ENCODE measurements at places on chromosomes 4 and X.

- no peak for DNase-seq
Measured at GRCh38 chr4:76282941-76283689, 23.4 kb upstream of the STBD1 start.

DNA sequence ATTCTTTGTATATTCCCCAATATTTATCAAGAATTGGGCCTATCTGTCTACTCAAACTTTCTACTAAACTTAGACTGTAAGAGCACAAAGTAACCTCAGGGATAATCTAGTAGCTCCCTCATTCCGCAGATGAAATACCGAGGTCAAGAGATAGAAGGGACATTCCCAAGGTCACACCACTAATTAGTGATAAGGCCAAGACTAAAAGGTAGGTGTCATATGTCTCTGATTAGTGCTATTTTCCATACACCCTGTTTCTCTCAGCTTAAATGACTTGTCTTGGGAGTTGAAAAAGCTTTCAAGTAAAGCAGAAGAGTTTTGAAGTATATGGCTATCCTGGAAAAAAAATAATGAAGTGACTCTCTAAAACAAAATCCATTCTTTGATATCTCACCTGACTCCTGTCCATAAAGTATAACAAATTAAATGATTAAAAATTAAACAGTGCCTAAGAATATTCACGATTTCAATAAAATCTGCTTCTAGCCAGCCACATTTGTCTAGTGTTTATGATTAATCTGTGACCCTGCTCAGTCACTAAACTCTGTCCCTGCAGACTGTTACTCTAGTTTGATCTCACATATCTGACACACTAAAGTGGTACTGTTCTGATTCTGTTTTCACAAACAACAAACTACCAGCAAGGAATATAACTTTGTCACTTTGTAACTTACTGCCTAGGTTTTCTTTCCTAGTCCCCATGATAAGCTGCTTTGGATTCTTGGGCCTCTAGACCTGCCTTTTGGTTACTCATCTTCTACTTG is 10.3 kb downstream of the GPR174 start:
- DNase-seq = no peak

DNA sequence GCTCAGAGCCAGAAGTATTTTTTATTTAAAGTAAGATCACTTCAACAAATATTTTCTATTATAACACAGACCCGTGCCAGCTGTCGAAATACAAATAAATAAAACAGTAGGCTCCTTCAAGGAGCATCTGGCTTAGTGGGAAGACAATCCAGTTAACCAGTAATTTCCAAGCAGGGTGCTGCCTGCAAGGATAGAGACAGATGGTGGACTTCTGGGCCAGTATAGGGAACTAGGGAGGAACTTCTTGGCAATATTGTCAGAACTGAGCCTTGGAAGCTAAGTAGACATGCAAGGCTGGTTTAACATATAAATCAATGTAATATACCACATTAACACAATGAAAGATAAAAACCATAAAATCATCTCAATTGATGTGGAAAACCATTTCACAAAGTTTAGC is 17.0 kb upstream of the MTMR1 start:
- no peak for DNase-seq

- no peak for DNase-seq
Measured at GRCh38 chr4:155679343-155679742, 12.7 kb downstream of the GUCY1A1 start.

- DNase-seq = no peak
Measured at GRCh38 chr4:101136373-101137370, 210.7 kb downstream of the PPP3CA start.

- DNase-seq = no peak
Measured at GRCh38 chr4:73687421-73687820, 52.9 kb upstream of the CXCL8 start.

DNA sequence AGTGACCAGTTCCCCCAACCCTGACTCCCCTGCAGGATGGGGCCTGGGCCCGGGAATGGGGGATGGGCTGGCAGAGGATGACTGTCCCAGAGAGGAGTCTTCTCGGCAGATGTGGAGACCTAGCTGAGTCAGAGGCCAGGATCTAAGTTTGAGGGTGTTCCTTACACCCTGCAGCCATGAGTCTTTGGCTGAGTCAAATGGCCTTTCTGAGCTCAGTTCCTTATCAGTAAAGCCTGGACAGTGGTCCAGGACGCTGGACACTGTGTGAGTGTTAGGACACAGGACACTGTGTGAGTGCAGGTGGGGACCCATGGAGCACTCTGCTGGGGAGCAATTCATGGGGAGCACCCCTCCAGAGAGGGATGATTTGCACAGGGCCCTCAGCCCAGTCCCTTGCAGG is 5.0 kb downstream of the IL9R start:
- DNase-seq = no peak

DNA sequence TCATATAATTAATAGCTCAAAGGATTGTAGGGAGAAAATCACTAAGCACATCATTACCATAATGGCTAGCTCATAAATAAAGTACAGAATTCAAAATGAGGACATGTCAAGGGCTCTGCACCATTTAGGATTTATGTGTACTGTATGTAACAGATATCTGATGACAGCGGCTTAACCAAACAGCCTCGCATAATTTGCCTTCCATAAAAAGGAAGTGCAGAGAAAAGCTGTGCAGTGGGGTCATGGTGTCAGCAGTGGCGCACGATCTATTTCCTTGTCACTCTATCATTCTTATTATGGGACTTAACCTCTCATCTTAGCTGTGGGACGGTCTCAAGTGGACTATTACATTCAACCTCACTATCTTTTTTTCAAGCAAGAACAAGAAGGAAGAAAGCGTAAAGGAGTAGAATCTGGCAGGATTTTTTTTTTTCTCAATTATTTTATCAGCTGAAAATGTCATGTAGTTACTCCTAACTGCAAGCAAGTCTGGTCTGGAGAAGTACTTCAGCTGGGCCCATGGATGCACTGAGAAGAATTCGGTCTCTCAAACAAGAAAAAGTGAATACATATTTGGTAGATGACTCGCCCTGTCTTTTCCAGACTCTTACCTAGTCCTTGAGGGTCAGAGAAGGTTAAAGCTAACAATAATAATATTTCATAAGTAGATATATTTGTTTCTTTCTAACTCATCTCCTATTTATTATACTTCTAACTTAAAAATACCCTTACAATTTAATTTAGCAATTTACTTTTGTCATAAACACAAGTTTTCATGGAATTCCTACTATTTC is 94.6 kb downstream of the COX18 start:
- no peak for DNase-seq

- DNase-seq = no peak
Measured at GRCh38 chrX:123749643-123750042, 16.8 kb upstream of the THOC2 start.

- no peak for DNase-seq
Measured at GRCh38 chr4:76192236-76192635, 21.4 kb downstream of the SCARB2 start.

- no peak for DNase-seq
Measured at GRCh38 chr4:1174941-1175634, 2.7 kb upstream of the SPON2 start.

- no peak for DNase-seq
Measured at GRCh38 chr4:68865760-68866159, 50.0 kb downstream of the UGT2B10 start.

DNA sequence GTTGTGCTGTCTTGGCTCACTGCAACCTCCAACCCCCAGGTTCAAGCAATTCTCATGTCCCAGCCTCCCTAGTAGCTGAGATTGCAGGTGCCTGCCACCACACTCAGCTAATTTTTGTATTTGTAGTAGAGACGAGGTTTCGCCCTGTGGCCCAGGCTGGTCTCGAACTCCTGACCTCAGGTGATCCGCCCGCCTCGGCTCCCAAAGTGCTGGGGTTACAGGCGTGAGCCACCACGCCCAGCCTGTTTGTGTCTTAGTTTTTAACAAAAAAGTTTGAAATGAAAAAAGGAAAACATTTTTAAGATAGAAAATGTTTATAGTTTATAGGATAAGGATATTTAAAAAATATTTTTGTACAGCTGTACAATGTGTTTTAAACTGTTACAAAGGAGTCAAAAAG is 62.4 kb downstream of the CAPN6 start:
- no peak for DNase-seq

DNA sequence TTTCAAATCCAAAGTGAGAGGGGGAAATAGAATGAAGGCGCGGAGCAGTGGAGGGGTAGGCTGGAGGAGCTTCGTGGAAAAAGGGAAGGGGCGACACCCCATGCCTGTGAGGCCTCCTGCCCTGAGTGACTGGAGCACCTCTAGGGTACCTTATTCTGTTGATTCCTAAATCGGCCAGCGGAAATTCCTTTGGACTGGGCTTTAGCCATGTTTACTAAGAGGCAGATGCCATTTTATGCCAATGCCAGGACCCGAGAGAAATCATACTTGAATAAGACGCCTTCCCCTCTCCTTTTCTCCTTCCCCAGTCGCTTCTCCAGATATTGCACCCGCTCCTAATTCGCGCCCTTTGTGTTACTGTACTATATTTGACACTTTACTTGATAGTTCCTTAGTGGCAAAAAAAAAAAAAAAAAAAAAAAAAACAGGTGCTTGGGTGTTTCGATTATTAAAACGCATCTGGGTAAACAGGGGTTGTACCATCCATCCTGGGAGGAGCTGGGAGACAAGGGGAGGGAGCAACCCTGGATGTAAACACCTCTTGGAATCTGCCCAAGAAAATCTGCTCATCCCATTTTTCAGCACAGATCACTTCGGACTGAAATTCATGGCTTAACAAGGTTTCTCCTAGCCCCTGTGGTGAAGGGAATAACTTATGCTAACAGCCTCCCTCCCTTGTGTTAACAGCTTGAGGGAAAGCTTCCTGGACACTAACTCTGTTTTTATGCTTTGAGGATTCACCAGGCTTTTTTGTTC is 1.5 kb downstream of the BMP3 start:
- DNase-seq = no peak

DNA sequence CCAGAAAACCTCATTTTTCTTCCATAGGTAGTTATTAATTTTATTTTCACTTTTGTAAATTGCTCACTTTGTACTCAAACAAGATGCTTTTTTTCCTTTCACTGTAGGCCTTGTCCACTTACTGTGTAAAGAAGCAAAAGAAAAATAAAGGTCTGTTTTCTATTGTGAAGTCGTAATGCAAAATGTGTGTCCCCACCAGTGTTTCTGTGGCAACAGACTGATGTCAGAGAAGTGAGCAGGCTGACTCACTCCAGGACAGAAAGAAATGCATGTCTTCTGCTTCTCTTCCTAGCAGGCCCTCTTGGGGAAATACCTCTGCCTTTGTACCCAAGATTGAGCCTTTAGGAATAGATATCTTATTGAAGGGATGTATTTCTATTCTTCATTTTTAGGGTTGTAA is 30.3 kb downstream of the INPP4B start:
- DNase-seq = no peak

- no peak for DNase-seq
Measured at GRCh38 chr4:153579872-153580271, 104.2 kb upstream of the TLR2 start.

GRCh38 chr4:184419976-184420375 is 54.4 kb downstream of the IRF2 start:
- no peak for DNase-seq

DNA sequence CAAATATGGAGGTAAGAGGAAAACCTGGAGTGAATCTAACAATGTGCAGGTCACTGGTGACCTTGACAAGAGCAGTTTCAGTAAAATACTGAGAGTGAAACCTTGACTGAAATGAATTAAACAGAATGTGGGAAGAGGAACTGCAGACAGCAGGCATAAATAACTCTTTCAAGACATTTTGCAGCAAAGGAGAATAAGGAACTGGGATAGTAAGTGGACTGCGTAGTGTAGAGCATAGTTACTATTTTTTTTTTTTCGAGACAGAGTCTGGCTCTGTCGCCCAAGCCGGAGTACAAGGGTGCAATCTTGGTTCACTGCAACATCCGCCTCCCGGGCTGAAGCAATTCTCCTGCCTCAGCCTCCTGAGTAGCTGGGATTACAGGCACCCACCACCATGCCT is 24.0 kb downstream of the RBMX start:
- peak; percentile 12 for DNase-seq

DNA sequence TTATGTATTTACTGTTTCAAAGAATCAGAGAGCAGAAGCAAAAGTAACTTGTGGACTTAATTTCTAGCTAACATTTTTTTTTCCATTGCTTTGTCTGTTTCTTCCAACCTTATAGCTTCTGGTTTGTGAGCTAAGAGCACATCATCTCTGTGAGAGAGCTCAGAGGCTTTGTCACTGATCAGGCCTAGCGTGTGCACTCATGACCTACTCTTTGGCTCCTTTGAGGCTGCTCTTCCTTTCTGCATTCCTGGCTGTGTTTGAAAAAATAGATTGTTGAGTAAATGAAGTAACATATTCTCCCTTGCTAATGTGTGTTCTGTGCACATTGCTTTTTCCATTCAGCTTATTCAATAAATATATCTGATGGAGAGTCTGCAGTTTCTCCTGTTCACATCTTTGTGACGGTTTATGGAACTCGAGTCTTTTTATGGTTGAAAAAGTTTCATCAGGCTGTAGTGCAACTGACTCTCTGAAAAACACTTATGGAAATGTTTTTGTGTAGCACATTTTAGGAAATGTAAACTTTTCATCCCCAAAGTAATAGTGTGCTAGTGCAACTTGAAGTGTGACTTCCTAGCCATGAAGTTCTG is 133.0 kb downstream of the RAPGEF2 start:
- DNase-seq = no peak

- no peak for DNase-seq
Measured at GRCh38 chr4:56649445-56650261, 31.4 kb downstream of the HOPX start.

GRCh38 chrX:50114113-50114512 is 86.7 kb downstream of the AKAP4 start:
- DNase-seq = no peak

- DNase-seq = no peak
Measured at GRCh38 chr4:108129196-108129595, 39.5 kb downstream of the LEF1 start.

- no peak for DNase-seq
Measured at GRCh38 chrX:47831788-47832187, 4.9 kb upstream of the ZNF81 start.

- peak; percentile 11 for DNase-seq
Measured at GRCh38 chr4:170853422-170854021, 763.8 kb upstream of the AADAT start.

DNA sequence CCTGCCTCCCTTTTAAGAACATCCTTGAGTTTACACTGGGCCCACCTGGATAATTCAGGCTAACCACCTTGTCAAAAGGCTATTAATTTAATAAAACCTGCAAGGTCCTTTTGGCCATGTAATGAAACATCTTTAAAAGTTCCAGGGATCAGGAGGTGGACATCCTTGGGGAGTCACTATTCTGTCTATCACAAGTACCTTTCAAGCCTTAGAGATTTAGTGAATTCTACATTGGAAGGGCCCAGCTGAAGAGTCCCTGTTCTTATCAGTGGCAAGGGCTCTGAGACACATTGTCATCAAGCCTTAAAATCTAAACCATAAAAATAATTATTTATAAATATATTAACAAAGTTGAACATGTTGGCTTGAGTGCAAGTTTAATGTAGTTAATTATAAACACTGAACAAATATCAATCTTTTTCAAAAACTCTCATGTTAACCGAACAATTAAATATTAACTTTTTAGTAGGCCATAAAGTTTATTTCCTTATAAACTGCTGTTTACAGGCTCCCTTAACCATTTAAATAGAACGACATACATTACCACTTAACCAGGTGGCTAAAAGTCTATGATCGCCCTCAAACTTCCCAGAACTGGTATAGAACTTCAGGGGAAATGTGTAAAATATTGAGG is 104.4 kb upstream of the CBR4 start:
- DNase-seq = no peak

GRCh38 chrX:29044423-29045184 is 457.4 kb downstream of the IL1RAPL1 start:
- no peak for DNase-seq
